ENCODE measurements at places on chromosomes 1 and 21.

GRCh38 chr1:180863158-180863775 lies 49.4 kb upstream of the KIAA1614 start:
- DNase-seq: peak; percentile 86

GRCh38 chr1:243930822-243931671 lies 81.0 kb upstream of the AKT3 start:
- peak; percentile 24 for DNase-seq

- DNase-seq: peak; percentile 63
These were observed at the start of gene S100A6 for GRCh38 chr1:153535242-153536011. Gene S100A6, minus strand, starts transcription at chr1:153535991. Its CDS starts 652 bp downstream, at chr1:153535339.

DNA sequence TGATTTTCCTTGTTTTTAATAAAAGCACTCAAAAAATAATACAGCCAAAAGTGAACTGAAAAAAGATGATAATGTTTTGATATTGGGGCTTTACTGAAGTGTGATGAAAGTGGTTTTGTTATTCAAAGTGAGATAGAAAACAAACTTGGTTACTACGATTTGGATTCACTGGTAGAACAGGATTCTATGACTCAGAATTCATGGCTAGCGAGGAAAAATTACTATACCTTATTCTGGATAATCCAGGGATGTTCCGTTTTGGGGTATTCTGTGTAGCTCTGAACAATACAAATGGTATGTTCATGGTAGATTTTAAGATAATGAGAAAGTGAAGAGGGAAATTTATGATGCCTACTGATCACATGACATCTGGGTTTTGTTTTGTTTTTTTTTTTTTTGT lies 117.7 kb downstream of the NRDC start:
- DNase-seq: no peak

GRCh38 chr1:172241540-172241939 lies 178.9 kb upstream of the C1orf105 start:
- DNase-seq: no peak

- no peak for DNase-seq
These were observed 7.3 kb upstream of the TINAGL1 start for GRCh38 chr1:31568895-31569595.

GRCh38 chr1:2231532-2232254 lies 3.6 kb downstream of the SKI start:
- DNase-seq: peak; percentile 88

GRCh38 chr1:231493421-231494185 lies 34.9 kb upstream of the TSNAX start:
- DNase-seq: no peak

DNA sequence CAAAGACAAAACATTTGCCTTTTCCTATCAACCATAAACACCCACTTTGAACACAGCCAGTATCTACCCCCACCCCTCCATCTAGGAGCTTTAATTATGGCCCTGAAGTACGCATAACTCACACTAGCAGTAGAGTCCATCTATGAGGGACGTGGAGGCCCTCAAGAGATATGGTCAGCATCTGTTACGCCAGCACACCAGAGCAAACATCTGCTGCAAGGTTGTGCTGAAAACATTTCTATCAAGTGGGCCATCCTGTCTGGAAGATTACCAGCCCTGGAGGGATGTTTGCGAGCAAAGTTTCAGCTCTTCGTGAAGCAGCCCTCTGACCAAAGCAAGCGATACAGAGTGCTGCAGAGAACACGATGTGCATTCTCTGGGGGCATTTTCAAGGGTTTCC lies 74.6 kb downstream of the SLC45A1 start:
- DNase-seq: no peak

DNA sequence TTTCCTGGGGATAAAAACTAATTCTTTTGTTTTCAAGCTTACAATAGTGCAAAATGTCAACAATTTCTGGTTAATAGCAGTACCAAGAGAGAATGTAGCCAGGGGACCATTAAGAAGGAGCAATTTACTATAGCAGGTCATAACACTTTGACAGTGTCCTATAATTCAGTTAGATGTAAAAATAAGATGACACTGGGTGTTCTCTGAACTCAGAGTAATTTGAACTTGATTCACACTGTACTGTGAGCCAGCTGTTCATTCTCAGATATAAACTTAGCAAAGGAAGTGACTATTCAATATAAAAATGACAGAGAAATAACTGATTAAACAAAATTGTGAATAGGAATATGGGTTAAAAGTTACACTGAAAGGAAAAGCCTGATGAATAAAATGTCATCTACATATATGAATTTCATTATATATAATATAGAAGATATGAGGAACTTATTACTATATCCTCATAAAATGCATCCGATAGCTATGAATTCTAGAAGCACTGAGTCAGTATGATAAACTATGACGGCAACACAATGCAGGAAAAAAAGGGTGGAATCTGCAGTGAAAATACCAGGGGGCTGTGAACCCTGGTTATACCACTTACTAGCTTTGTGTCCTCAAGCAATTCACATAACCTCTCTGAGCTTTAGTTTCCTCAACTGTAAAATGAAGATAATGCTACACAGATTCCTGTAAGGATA lies 135.9 kb downstream of the ACBD6 start:
- peak; percentile 6 for DNase-seq

DNA sequence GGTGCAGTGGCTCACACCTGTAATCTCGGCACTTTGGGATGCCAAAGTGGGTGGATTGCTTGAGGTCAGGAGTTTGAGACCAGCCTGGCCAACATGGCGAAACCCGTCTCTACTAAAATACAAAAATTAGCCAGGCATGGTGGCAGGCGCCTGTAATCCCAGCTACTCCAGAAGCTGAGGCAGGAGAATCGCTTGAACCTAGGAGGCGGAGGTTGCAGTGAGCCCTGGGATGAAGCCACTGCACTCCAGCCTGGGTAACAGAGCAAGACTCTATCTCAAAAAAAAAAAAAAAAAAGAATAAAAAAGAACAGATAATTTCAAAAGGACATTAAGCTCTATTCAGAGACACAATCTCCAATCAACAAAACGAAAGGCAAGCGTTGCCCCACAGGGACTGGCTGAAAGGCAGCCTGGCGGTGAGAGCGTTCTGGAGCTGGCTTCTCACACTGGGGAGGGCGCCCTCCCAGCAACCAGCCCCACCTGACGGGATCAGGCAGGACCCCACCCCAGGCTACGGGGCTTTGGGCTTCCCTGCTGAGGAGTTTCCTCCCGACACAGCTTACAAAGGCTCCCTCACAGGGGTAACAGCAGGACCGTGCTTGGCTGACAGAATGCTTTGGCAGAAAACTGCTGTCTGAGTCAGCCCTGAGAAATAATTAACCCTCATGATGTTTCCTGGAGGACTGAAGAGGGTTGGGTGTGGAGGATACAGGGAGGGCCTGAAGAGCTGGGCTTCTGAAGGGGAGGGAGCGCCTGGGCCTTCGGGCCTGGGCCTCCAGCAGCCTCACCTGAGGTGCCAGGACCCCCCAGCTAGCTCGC lies 31.1 kb upstream of the SRP9 start:
- peak; percentile 88 for DNase-seq

- no peak for DNase-seq
These were observed 37.3 kb downstream of the VANGL2 start for GRCh38 chr1:160437432-160438316.

GRCh38 chr1:174942547-174943255 lies 57.0 kb upstream of the CACYBP start:
- DNase-seq: peak; percentile 23

- peak; percentile 85 for DNase-seq
These were observed 28.0 kb upstream of the EVA1B start for GRCh38 chr1:36351227-36351977.

GRCh38 chr21:28538987-28539622 lies 453.6 kb downstream of the LTN1 start:
- DNase-seq: peak; percentile 67

- no peak for DNase-seq
These were observed 523.0 kb downstream of the PTPRC start for GRCh38 chr1:199161766-199162303.

DNA sequence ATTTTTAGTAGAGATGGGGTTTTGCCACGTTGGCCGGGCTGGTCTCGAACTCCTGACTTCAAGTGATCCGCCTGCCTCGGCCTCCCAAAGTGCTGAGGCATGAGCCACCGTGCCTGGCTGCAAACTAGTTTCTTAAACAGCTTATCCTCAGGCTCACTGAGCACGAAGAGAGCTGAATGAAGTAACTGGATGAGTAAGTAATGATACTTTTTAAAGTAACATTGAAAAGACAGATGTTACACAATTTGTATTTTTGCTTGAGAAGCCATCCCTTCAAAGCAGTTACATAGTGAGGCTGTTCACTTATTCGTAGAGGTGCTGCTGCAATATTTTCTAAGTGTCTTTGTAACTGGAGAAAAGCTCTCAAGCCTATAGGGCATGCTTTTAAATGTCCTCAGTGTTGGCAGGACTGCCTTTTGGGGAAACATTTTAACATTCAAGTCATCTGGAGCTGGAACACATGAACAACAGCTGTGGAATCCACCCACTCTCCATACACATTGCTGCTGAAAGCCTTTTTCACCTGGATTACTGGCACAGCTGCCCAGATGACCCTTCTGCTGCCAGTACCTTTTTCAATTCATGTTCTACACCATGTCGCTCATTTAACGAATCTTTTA lies 2.7 kb upstream of the YBX1 start:
- DNase-seq: peak; percentile 70

- DNase-seq: no peak
These were observed 151.3 kb upstream of the GJB5 start for GRCh38 chr1:34603594-34603993.

GRCh38 chr1:30363031-30363430 lies 360.4 kb downstream of the MATN1 start:
- no peak for DNase-seq

GRCh38 chr1:119664067-119664466 lies 16.0 kb upstream of the ZNF697 start:
- DNase-seq: no peak

DNA sequence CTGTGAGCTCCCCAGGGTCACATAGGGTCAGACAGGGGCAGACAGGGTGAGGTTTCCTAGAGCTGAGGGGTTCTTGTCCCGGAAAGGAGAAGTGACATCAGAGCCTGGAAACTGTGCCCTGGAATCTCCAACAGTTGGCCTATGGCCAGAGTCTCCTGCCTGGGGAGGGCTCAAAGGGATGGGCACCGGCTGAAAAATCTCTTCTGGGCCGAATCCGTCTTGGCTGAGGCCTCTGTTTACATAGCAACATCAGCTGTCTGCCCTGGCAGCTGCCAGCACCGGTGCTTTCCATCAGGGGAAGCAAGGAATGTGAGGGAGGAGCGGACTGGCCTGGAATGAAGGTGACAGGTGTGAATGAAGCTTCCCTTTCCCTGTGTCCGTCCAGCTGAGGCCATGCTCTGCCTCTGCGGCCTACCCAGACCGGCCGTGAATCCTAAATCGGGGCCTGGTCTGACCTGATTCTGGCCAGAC lies 30.7 kb downstream of the VASH2 start:
- DNase-seq: no peak

DNA sequence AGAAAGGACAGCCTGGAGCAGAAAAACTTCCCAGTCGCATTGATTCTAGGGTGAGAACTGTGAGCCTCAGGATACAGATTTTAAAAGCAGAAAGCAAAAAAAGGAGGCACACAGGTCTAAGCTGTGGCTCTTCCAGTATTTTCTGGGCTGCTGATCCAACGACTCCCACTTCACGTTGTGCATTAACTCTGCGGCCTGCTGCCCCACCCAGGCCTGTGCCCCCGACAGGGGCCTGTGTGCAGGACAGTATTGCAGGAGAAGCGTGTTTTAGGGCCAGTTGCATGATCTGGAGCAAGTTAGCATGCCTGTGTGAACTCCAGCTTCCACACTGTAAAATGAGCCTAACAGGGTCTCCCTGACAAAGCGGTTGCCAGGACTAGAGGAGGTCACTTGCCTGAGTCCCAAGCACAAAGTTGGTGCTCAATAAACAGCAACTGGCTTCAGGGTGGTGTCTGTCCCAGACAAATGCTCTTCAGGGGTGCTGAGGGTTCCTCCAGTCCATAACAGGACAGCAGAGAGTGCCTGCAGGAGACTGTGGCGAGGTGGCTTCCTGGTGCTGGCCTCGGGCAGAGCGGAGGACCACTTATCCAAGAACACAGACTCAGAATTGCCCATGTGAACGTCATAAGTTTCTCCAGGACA lies 66.8 kb upstream of the RAB4A start:
- no peak for DNase-seq

GRCh38 chr1:116334015-116334547 lies 39.0 kb upstream of the ATP1A1 start:
- DNase-seq: peak; percentile 33

GRCh38 chr1:91749788-91750231 lies 136.1 kb downstream of the TGFBR3 start:
- no peak for DNase-seq

GRCh38 chr1:76179219-76179698 lies 104.7 kb downstream of the ST6GALNAC3 start:
- no peak for DNase-seq

- no peak for DNase-seq
These were observed 140.6 kb downstream of the SYT2 start for GRCh38 chr1:202569393-202570322.

DNA sequence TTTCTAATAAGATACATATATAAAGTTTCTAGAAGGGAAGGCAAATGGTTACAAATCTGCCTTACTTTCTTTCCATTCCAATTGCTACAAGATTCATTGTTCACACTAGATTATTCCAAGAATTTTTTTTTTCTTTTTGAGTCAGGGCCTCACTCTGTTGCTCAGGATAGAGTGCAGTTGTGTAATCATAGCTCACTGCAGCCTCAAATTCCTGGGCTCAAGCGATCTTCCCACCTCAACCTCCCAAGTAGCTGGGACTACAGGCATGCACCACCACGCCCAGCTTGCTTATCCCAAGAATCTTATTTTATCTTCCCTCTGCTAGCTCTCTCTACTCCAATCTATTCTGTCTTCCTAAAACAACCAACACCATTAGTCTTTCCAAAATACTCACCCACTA lies 81.8 kb downstream of the KIAA0319L start:
- peak; percentile 19 for DNase-seq

DNA sequence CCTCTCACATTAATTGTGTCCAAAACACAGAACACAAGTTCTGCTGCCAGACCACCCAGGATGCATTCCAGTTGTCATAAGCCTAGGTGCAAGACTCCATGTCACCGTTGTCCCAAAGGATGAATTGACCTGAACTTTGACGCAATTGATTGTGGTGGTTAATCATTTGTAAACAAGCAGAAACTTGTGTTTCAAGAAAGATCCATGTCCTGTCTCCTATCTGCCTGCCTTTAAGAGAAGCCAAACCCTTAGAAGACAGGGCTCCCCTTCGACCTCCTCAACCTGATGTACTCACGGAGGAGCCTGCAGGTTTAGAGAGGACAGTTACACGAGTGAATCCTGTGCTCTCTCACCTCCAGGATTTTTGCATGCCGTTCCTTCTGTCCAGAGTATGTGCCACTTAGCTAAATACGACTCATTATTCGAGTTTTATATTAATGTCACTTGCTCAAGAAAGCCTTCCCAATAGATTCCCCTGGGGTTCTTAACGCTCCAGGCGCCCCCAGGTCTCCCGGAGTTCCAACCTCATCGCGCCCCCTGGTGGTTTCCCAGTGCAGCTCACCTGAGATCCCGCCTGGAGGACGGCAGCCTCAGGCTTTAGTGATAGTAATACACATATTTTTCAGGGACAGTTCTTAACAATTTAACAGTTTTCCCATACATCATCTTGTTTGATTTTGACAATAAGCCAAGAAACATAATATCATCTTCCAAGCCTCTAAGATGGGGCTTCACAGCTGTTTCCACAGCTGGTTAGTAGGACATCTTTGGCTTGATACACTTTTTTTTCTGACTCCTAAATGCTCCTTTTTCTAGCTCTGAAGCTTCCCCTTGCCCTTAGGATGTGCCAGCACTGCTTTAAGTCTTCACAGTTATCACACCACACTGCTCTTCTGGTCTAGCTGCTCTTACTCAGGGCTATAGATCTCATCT lies 2.4 kb upstream of the C8B start:
- DNase-seq: peak; percentile 13

GRCh38 chr1:198102454-198102827 lies 54.4 kb upstream of the NEK7 start:
- peak; percentile 41 for DNase-seq
